ENCODE measurements at places on chromosomes 16 and 17.

DNA sequence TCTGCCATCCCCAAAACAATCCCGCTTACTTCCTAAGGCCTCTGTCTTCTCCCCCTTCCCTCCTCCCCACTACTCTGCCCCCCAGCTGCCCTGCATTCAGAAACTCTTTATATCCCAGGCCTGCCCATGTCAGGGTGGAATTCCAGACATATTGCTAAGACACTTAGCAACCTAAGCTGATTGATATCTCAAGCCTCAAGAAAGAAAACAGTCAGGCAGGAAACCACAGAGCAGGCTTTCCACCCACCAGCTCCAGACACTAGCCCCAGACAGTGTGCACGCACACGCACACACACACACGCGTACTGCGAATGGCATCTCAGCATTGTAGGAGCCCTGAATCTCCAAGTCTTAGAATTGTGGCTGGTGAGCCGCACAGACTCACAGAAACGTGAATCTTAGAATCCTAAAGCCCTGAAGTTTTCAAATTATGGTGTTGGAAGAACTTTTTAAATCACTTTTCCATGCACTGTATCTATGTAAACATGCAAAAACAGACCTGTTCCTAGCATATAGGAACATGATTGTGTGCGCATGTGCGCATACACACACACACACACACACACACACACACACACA, 8.8 kb upstream of the LPCAT2 start:
- peak; percentile 98 for DNase-seq

DNA sequence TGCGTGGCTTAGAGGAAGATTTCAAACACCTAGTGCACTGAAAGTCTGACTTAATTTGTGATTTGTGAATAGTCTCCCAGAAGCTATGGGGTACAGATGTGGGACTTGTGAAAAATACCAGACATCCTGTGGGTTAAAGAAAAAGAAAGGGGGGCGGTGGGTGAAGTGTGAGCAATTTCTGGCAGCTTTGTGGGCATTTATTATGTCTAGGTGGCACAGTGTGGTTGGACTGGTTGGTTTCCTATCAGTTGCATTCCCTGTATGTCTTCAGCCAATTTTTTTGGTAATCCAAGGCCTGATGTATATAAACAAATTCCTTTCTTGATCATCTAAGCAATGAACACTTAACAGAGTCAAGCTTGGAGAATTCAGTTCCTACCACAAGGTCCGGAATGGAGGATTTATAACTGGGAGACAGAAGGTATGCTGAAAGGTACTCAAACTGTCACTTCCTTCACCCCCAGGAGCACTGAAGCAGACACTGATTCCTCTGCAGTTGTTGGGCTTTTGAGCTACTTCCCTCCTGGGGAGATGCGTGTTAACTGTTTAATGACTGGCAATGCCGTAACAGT, 211.6 kb downstream of the WWOX start:
- DNase-seq, result no peak

GRCh38 chr17:76397687-76398522, 13.5 kb downstream of the SPHK1 start:
- DNase-seq, result peak; percentile 24

DNA sequence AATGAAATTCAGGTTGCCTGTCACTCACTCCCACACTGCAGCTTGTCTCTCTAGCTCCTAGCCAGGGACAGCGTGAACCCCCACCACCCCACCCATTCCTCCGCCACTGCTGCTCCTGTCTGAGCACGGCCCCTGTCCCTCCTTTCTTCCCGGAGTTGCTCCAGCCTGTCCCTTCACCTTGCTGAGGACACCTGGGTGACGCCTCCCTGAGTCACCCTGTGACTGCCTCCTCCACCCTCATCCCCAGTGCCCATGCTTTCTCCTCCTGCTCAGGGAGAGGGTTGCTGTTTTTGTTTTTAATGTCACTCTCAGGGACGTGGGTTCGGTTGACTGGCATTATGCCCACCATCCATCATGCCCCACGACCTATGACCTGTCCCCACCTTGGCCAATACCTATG, 25.8 kb upstream of the NAT9 start:
- no peak for DNase-seq

DNA sequence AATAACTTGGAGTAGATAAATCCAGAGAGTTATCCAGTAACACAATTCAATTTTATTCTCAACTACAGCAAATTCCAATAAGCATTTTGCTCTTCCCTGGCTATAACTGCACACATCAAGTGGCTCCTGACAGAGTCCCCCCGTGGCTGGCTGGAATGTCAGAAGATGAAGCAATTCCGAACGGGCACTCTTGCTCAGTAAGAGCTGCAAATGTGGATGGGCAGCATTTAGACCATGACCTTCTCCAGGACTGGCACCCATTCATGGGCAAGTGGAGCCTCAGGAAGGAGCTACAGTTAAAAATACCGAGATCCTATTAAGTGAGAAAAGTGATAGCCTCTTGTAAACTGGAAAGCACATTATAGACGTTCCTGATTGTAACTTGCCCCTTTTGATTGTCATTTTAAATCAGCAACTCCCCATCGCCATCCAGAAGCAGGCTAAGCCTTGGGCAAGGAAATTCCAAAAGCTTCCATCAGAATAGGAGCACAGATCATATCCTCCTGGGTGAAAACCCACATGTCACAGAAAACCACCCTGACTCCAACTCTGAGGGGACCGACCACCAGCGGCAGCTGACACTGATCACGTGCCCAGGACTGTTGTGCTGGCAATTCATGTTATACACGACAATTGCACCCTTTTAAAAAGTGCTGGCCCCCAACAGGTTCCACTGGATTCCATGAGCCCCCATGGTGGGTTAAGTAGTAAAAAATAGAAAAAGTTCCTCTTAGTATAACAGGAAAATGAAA, 7.1 kb downstream of the UBE2O start:
- no peak for DNase-seq

- DNase-seq, result no peak
These were observed 2.1 kb downstream of the RHBDL3 start for GRCh38 chr17:32267690-32268205.

DNA sequence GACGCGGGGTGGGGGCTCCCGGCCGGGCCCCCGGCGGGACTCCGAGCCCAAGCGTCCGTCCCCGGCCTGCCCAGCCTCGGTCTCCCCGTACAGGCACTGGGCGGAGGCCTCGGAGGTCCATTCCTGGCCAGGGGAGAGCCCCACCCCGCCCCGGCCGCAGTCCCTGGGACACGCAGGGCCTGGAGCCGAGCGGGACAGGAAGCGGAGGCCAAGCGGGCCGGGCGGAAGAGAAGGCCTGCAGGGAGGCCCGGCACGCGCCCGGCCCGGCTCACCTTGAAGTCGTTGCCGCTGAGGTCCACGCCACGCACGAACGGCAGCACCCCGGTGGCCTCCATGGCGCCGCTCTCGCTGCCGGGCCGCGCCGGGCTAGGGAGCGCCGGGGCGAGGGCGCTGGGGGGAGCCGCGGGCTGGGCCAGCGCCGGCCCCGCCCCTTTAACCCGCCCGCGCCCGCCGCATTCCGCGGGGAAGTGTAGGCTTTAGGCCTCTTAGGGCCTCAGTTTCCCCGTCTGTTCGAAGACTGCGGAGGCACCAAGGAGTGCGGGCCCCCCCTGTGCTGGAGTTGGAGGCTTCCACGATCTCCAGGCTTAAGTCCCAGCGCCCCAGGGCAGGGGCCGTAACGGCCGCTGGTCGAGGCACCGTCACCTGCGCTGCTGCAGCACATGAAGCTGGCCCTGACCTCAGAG, at the start of gene FLII:
Gene FLII (minus strand): TSS at position 383 of the 683 bp plus-strand sequence. CDS start 48 bp downstream, at position 335.
- DNase-seq, result peak; percentile 58

- DNase-seq, result no peak
These were observed at the start of gene CTRB2 for GRCh38 chr16:75206749-75207451. Gene CTRB2 (minus strand): TSS chr16:75207161. CDS start chr16:75207141, 20 bp downstream.

GRCh38 chr16:72932050-72932449, 115.9 kb downstream of the ZFHX3 start:
- no peak for DNase-seq

DNA sequence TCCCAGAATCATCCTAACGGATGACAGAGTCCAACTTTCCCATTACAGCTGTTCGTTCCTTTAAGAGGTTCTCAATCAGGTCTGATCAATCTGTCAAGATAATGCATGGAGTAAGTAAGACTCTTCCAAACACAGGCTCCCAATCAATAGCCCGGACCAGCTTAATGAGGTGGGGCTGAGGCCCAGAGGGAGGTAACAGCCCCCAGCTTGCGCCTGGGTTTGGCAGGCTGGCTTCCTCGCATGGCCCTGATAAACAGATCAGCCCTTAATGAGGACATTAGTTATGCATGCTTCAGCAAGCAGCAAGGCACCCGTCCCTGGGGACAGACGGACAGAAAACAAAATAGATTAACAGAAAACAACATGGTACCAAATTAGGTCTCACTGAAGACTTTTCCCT, 145.7 kb downstream of the ZFHX3 start:
- no peak for DNase-seq

DNA sequence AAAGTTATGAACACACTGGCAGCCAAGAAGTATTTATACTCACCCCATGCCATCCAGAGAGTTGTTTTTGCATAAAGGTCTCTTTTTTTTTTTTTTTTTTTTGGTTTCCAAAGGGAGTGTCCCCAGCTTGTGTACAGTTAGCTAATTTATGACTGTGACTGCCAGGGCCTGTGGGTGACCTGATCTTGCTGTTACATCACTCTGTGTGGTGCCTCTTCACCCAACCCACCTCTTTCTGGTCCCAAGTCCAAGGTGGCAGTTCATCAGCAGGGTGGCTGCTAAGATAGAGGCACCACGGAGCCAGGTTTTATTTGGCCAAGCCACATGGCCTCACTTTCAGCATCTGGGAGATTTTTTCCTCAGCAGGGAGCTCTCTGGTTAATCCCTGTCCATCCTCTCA, at the start of gene NOS2:
Gene NOS2 (minus strand): TSS at position 8 of the 400 bp plus-strand sequence. CDS start 1,720 bp downstream, outside the sequence.
- no peak for DNase-seq

DNA sequence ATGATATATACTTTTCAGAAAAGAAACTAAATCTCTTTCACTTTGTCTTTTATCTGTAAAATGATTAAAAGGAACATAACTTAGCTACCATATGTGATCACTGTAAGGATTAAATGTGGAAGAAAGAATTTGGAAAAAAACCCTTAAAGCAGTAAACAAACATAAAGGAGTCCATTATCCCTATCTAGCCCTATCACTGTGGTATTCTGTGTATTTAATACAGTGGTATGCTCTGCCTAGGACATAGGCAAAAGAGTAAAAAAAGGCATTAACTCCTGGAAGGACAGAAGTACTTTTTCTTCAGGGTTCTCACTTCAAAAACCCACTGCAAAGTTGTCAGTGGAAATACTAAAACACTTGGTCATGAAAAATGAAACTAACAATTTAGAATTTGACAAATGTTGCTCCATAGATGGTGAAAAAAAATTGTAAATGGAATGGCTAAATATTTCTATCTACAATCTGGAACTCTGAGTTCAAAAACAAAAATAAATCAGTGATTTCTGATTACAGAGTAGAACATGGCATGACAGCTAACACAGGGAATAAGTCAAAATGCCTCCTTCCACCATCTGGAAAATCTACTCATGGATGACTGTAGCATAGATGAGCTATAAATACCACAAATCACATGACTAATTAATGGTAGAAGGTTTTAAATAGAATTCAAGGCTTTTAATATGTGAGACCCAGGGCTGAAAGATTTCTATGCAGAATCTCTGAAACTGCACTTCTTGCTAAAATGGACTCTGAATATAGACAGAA, 140.1 kb downstream of the ITFG1 start:
- DNase-seq, result no peak

DNA sequence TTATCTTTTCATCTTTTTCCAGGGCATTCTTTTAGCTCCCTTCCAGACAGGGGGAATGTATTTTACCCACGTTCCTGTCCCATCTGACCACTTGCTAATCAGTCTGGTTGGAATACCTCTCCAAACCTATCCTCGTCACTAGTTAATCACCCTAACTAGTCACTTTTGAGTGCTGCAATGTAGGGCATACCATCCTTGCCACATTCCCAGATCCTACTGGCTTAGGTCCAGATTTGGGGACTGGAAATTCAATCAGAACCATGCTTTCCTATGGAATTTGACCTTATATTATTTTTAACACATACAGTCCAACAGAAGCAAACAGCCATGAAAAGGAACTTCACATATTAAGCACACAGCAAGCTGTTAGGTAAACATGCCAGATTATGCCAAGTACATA, 29.7 kb downstream of the NACA2 start:
- DNase-seq, result no peak

GRCh38 chr16:79899316-79899715, 298.8 kb upstream of the MAF start:
- DNase-seq, result no peak

DNA sequence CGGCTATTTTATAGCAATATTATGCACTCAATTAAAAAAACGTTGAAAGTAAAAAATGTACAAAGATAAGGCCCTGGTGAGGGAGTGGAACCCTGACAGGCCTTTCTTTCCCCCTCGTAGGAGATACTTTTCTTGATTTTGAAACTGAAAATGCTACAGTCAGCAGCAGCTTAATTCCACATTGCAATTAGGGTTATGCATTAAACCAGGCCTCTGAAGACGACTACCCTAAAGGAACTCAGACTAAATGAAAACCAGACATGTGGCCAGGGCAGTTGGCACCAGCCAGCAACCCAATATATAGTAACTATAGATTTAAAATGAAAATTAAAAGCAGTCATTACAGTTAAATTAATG, 463.2 kb upstream of the MAF start:
- DNase-seq, result no peak

- no peak for DNase-seq
These were observed 209.3 kb downstream of the CHD9NB start for GRCh38 chr16:52843381-52843780.

- peak; percentile 7 for DNase-seq
These were observed 32.5 kb downstream of the WIPF2 start for GRCh38 chr17:40251576-40251975.

GRCh38 chr17:41523787-41524186, 4.3 kb downstream of the KRT19 start:
- DNase-seq, result no peak

GRCh38 chr16:48231727-48232492, 12.2 kb upstream of the LONP2 start:
- DNase-seq, result no peak

DNA sequence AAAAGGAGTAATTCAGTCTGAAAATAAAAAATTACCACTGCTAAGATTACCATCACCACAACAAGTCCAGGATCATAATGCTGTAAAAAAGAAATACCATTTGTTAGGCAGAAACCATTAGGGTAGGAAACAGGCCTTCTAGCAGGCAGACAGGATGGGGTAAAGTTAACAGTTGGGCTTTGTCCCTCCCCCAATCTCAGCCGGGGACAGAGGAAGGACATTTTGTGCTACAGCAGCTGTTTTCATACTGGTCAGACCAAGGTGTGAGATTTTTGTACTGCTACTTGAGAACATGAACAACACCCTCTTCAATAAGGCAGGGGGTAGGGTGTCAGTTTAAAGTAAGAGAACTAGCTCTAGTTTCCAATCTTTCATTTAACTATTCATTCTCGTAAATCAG, 49.2 kb upstream of the ITGA2B start:
- DNase-seq, result no peak

Data from HS-27A (cell line).